HEK293T (cell line): ENCODE measurements at places on chromosomes 4 and X.

DNA sequence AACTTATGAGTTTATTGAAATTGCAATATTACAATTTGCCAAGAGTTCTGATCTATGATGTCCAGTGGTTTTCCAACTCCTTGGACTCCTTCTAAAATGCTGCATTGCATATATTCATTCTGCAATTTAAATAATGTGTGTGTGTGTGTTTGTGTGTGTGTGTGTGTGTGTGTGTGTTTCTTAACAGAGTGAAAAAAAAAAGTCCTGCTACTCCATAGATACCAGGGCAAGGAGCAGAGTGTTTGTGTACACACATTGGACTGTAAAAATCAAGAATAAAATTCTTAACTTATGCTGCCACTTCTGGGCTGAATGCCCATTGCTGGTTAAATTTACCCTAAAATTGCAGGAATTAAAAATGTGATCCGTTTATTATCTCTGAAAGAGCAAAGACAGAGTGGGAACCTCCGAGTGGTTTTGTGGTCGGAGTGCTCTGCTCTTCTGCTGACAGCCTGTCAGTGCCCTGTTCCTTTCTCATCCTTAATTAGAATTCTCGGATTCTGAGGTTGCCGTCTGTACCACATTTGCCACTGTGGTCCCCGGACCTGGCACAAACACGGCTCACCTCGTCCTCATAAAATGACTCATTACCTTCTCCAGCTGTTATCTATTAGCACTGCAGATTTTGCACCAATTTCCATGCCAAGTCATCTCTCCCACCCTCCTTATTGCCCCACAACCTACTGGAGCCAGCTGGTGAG lies 355.5 kb downstream of the KCNIP4 start:
- DNase-seq: no peak

GRCh38 chr4:99894998-99895397 lies 771 bp upstream of the LAMTOR3 start:
- DNase-seq: no peak

DNA sequence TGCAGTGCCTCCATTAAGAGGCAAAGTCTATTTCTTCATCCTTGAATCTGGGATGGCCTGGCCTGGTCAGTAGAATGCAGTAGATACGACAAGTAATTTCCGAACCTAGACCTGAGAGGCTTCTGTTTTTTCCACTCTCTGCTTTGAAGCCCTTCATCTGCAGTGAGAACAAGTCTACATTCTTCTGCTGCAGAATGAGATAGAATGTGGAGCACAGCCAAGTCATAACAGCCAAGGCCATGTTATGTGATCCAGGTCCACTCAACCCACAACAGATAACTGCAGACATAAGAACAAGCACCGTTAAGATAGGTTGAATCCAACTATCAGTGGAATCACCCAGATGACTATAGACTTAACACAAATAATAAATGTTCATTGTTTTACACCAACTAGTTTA lies 1297.7 kb downstream of the C4orf33 start:
- no peak for DNase-seq

- peak; percentile 50 for DNase-seq
Measured at GRCh38 chr4:165537028-165537648, 158.3 kb downstream of the CPE start.

DNA sequence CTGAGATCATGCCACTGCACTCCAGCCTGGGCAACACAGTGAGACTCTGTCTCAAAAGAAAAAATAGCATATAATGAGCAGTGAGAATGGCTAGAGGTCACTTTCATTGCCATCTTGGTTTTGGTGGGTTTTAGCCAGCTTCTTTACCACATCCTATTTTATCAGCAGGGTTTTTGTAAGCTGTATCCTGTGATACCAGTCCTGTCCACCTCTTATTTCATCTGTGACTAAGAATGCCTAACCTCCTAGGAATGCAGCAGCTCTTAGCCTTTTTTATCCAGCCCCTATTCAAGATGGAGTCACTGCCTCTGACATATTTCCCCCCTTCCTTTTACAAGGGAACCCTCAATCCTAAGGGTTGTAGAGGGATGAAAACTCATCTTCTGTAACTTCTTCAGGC lies 26.1 kb upstream of the IGFBP7 start:
- no peak for DNase-seq

DNA sequence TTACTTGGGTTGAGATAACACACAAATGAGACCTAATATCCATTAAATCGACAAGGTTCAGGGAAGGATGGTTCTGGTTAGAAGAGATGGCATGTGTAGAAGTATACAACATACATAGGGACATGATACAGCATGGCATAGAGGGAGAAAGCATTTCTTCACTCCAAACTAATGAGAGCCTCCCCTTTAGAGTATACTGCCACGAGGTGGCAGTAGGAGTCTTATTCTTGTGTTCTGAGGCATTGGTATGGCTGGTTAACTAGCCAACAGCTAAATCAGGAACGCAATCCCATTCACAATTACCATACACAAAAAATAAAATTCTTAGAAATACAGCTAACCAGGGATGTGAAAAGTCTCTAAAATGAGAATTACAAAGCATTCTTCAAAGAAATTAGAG lies 29.1 kb upstream of the TRO start:
- DNase-seq: peak; percentile 29

DNA sequence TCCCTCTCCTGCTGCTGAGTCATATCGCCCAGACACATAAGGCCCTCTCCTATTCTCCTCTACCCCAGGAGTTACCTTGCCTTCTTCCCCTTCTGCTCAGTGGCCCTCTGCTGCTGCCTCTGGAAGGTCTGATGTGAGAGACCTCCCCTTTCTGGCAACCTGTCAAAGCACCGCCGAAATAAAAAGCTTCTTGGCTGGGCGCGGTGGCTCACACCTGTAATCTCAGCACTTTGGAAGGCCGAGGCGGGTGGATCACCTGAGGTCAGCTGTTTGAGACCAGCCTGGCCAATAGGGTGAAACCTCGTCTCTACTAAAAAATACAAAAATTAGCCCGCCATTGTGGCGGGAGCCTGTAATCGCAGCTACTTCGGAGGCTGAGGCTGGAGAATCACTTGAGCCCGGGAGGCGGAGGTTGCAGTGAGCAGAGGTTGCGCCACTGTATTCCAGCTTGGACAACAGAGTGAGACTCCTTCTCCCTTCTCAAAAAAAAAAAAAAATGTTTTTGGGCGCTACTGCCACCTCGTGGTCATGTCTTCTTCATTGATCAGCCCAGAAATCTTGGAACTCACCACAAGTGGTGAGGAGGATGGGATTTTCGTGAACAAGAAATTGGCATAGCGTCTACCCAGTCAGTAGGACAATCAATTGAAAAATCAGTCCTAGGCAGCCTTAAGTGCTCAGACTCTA lies 8.6 kb upstream of the ZXDA start:
- DNase-seq: peak; percentile 11

GRCh38 chrX:34880656-34881055 lies 61.9 kb upstream of the FAM47B start:
- DNase-seq: no peak

DNA sequence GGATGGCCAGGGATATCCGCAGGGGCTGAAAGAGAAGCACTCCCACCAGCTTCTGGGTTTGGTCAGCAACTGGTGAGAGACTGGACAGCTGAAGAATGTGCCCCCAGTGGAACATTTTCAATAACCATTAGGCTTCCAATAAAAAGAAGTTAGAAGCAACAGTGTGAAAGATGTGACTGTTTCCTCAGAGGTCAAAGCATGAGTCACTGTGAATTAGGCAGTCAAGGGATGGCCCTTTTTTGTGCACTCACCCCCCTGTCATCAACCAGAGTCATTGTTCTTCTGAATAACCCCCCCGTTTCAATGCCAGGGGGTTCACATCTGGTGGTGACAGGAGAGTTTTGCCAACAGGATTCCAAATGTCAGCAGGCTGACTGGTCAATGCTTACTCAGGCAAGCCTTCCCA lies 74.6 kb upstream of the SH3RF1 start:
- no peak for DNase-seq

- DNase-seq: no peak
Measured at GRCh38 chr4:48813964-48814363, 16.9 kb upstream of the OCIAD1 start.

DNA sequence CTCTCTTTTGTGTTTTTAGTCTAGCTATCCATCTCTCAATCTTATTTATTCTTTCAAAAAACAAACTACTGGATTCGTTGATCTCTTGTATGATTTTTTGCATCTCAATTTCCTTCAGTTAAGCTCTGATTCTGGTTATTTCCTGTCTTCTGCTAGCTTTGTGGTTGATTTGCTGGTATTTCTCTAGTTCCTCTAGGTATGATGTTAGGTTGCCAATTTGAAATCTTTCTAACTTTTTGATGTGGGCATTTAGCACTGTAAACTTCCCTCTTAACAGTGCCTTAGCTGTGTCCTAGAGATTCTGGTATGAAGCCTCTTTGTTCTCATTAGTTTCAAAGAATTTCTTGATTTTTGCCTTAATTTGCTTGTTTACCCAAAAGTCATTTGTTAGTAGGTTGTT lies 15.2 kb upstream of the NEXMIF start:
- no peak for DNase-seq

GRCh38 chr4:7192252-7193029 lies at the start of gene SORCS2:
SORCS2 (plus strand) TSS chr4:7192538.
- peak; percentile 89 for DNase-seq

GRCh38 chr4:25759101-25759500 lies 103.5 kb downstream of the SLC34A2 start:
- no peak for DNase-seq

- DNase-seq: peak; percentile 47
Measured at GRCh38 chr4:185011408-185011807, 6.9 kb upstream of the HELT start.

DNA sequence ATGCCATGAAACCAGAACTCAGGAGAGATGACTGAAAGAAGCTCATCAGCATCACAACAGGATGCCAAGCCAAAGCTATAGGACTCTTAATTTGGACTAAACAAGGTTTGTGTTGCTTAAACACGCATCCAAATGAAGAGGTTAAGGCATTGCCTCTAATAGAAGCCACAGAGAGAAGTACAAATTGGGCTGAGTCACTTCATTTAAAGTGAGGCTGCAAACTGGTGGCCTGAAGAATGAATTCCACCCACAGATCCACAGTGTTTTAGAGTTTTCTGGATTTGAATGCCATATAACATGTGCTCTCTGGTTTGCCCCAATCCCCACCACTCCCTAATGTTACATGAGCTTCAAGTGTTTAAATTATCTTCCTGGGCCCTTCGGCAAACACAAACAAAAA lies 103.5 kb downstream of the FIP1L1 start:
- no peak for DNase-seq

GRCh38 chrX:38452603-38453002 lies 100.2 kb downstream of the OTC start:
- no peak for DNase-seq

DNA sequence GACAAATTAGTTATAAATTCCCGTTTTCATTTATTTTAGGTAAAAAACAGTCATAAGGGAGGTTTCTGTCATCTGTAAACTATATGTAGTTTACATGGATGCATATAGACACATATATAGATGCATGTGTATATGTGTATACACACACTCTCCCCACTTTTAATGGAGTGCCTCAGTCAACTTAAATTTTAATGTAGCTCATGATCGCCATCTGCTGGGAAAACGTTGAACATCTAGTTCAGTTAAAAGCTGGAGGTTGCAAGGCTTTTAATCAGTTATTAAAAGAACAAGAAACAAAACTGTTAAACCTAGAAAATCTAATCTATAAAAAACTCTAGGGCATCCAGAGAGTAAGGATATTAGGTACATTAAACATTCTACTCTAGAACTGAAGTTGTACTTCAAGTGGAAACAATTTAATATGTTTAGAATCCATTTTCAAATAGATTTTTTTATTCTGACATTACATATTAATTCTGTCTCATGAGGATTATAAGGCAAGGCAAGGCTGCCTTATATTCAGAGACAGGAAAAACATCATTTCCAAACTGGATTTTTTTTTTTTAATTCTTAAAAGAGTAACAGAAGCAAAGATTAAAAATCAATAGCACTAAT lies 122.6 kb downstream of the SHISA3 start:
- peak; percentile 31 for DNase-seq

DNA sequence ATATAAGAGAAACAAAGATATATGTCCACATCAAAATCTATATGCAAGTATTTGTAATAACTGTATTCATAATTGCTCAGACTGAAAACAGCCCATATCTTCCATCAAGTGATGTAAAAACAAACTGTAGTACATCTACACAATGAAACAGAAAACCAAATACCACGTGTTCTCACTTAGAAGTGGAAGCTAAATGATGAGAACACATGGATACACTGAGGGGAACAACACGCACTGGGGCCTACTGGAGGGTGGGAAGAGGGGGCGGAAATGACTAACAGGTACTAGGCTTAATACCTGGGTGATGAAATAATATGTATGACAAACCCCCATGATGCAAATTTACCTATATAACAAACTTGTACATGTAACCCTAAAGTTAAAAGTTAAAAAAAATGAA lies 42.7 kb downstream of the UBA6 start:
- DNase-seq: no peak

- DNase-seq: no peak
Measured at GRCh38 chrX:135431886-135432285, 10.1 kb downstream of the SMIM10L2A start.

DNA sequence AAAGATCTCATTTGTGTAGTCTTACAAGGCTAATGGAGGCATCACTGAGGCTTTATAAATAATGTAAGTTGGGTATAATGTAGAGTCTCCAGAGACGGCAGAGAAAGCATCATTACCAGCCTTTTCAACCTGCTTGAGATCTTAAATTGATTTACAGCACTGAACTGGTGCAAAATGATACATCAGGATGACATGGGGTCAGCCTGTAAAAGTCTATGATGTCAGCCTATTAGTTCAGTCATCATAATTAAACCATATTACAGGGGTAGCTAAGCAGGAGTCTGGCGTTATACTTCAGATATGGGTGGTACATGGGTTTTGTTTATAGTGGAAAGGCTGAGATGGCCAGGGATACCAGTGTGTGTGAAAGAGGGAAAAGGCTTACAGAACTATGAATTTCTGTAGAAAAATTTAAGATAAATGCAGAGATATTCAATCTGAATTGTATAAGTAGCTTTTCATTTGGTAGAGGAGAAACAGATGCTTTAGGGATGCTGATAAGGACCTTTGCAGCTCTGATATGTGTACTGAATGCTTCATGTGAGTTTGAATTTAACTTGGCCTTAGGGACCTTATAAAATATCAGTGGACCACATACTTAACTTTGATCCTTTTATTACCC lies 2.7 kb downstream of the SMAD1 start:
- peak; percentile 10 for DNase-seq

DNA sequence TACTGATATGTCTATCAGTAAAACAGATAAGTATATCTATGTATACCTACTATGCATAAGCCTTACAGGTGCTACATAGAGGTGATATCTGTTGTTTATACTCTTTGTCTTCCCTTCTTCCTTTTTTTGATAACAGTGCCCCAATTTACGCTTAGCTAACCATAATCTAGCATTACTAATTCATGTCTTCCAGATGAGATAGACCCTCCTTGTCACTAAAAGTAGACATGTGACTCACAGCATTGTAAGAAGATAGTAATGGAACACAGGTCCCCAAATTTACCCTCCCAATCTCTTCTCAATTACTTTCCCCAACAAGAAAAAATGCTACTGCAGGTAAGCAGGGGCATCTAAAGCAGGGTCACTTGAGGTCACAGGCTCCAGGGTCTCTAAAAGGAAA lies 7.9 kb upstream of the NFKB1 start:
- DNase-seq: no peak

- DNase-seq: no peak
Measured at GRCh38 chrX:151792505-151792904, 58.0 kb downstream of the CNGA2 start.

- no peak for DNase-seq
Measured at GRCh38 chrX:39605183-39605582, 492.6 kb downstream of the BCOR start.
